ENCODE measurements at places on chromosomes 2 and 18.

GRCh38 chr2:149219856-149220255, 110.5 kb upstream of the LYPD6 start:
- DNase-seq, result no peak

- DNase-seq, result no peak
These were observed 12.0 kb downstream of the CDH2 start for GRCh38 chr18:28164771-28165483.

GRCh38 chr2:234969306-234970098, 17.7 kb downstream of the SH3BP4 start:
- no peak for DNase-seq

GRCh38 chr2:148828941-148829340, 46.1 kb upstream of the KIF5C start:
- DNase-seq, result no peak

GRCh38 chr2:3754280-3754679, 50.9 kb downstream of the DCDC2C start:
- no peak for DNase-seq

DNA sequence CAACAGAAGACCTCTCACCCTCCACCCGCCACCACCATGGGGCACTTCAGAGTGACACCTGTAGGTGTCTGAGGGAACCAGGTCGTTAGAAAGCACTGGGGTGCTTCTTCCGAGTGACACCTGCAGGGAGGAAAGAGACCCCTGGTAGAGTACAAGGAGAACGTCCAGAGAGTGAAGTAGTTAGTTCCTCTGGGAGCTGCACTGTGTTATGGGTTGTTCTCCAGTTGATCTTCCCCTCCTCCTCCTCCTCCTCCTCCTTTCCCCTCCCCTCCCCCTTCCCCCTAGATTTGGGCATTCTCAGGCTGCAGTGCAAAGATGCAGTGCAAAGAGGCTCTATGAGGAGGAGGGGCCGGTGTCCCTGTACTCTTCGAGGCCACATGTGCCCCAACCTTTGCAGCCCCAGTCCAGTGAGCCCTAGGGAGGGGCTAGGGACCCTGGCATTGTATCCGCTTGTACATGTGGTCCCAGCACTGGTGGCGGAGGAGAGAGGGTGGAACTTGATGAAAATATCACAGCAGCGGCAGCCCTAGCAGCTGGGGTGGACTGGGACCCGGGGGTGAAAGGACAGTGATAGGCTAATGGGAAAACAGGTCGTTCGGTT, 850 bp downstream of the DNAJB2 start:
- DNase-seq, result no peak

GRCh38 chr18:9421901-9422327, 53.4 kb upstream of the RALBP1 start:
- no peak for DNase-seq

- no peak for DNase-seq
These were observed 488.7 kb upstream of the SLC39A10 start for GRCh38 chr2:195168369-195168768.

DNA sequence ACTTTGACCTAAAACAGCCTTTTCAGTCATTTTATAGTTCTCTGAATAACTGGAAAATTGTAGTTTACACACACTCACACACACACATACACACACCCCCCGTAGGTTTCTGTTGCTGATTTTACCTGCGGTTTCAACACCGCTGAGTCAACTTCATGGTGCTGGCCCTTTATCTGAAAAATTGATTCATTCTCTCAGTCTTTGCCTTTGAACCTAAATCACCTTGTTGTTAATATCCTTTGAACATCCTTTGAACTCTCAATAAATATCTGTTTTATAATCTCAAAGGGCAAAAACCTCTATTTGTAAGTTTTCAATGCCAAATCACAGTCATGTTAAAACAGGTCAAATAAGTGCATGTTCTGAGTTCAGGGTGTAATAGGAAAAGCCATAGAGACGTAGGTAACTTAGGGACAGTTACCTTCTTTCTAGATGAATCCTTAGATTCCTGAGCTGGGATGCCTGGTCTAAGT, 109.0 kb upstream of the BZW1 start:
- no peak for DNase-seq

DNA sequence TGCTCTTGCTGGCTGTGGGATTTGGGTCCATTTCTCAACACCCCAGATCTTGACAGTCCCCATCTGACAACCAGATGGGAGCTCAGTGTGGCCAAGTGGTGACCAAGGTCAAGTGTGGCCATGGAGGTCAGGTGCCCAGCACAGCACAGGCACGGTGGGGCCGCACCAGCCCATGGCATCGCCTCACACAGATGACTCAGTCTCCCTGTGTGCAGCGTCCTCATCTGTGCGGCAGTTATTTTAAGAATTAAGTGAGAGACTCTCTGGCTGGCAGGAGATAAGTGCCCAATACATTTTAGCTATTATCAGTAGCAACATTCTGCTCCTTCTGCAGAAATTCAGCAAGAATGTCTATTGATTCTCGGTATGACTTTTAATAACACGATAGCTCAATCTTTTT, 167.2 kb downstream of the DDX1 start:
- no peak for DNase-seq

DNA sequence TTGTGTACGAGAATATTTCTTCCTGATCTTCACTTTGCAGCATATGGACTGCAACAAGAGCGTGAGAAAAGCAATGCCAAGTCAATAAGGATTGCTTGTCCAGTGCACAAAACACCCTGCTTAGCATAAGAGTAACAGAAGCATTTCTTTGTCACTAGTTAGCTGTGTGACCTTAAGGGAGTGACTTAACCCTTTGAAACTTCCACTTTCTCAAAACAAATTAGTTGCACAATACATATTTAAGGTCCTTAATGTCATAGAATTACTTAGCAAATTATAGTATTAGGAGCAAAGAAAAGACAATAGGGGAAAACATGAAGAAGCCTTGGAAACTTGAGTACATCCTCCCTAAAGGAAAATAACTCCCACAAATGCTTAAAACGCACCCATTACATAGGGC, 230.1 kb downstream of the RNF152 start:
- DNase-seq, result no peak

- no peak for DNase-seq
These were observed 1101.3 kb downstream of the LRP1B start for GRCh38 chr2:141029428-141030078.

- no peak for DNase-seq
These were observed 10.7 kb upstream of the SELENOI start for GRCh38 chr2:26335231-26335630.

GRCh38 chr2:107436281-107436680, 390.4 kb upstream of the RGPD4 start:
- DNase-seq, result no peak

Measured in mucosa of gallbladder (tissue), 1 donor.